ENCODE measurements at places on chromosomes 7 and 10. TPM values are rescaled to one million over a fixed set of nuclear protein-coding genes. Genes with fewer than 3 reads are reported as not detected.

PTPRN2 gene
- total RNA-seq, result 7.8 TPM

GRCh38 chr10:123642697-123643096, 23.5 kb upstream of the GPR26 start:
- peak; percentile 34 for DNase-seq

DNA sequence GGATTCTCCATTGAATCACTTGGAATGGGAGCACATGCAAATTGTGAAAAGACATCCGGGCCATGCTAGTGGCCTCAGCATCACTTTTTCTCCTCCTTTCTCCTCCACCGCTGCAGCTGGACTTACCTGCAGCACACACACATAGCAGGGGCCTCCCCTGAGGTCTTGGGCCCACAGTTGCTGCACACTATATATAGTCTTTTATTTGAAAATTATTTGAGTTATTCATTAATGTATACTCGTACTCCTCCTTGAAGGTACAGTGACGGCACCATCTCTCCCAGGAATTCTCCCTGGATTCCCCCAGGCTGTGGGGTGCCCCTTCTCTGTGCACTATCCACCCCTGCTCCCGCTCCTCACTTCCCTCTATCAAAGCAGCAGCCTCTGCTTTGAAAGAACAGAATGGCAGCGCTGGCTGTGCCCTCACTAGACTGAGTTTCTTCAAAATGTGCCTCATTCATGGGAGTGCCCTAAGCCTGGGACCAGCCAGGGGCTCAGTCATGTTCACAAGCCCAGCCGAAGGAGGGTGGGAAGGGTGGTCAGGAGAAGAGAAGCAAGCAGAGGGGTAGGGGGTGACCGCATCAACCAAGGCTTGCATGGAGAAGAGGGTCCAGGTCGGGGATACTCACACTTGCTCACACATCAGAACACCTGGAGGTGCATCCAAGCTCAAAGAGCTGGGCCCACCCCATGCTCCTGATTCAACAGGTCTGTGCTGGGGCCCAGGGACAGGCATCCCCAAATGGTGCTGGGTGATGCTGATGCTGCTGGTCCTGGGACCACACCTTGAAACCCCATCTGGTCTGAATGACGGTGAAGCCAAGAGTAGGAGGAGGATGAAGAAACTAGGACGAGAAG, 156.2 kb upstream of the ZMIZ1 start:
- no peak for DNase-seq

DNA sequence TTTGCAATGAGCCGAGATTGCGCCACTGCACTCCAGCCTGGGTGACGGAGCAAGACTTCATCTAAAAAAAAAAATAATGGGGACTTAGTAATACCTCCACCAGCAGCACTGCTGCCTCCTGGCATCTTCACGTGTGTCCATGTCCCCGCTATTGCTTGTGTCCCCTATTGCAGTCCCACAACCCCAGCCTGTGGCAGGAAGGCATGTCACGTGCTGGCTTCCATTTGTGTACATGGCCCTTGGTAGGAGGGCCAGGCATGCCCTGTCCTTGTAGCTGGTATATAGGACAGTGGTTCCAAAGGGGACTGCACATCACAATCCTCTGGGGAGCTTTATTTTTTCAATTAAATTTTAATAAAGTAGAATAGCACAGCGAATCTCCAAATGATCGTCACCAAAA, 5.7 kb downstream of the ZNF783 start:
- no peak for DNase-seq

- DNase-seq, result no peak
Observed at GRCh38 chr10:108003576-108003975, 839.1 kb upstream of the SORCS1 start.

GRCh38 chr7:105249216-105249615, 139.5 kb downstream of the SRPK2 start:
- no peak for DNase-seq

DNA sequence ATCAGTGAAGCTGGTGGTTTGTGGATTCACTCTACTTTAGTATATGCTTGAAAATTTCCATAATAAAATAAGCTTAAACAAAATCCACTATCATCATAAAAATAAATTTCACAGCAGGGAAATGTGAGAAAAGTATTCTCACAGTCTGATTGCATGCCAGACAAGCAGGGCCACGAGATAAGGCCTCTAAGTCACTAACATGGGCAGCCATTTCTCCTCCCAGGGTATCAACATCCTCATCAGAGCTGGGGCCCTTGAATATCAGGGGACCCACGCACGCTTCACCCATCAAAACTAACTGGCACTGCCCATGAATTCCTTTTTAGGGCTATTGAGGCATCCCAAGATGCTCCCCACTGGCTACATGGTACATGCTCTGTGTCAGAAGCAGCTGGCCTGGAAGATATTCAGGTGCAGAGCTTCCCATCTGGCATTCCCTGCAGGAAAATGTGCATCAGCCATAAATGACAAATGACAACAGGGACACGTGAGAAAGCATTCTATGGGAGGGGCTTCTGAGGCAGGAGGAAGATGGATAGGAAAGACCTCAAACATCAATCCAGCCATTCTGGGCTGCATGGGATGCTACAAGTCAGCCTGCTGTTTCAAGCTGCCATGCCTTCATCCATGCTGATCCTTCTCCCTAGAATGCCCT, 17.4 kb downstream of the CCDC6 start:
- no peak for DNase-seq

- no peak for DNase-seq
Observed at GRCh38 chr7:44398511-44398911, 73.1 kb upstream of the CAMK2B start.

DNA sequence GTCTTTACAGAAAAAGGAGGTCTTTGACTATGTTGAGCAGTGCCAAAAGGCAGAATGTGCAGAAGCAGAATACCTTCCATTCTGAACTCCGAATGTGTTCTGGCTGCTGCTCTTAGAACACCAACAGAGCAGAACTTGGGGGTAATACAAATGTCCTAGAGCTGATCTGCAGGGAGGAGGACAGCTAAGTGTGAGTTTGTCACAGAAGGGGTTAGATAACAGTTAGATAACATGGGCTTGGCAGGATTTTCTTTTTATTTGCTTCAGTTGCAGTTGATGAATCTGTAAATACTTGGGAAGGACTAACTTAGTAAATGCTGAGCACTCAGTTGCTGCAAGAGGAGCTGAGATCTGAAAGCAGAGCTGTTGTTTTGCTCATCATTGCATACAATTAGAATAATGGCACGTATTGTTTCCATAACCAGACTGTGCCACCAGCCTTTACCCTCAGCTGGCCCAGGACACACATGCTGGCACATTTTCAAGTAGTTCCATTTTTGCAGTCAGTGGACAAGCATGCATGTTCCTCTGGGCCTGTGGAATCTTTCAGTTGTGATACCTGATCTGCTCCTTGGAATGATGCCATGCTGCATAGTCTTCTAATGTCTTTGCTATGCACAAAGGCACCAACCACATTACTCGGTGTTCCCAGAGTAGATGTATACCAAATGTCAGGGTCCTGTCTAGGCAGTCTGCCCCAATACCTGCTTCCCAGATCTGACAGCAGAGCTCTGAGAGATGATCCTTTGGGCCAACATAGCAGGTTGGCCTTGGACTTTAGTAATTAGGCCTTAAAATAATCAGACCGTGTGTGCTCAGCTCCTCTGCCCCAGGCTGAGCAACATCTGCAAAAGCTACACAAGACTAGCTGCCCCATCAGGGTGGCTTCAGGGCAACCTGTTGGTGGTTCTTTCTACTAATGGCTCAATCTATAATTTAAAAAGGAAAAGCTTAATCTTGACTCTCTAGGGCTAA, 55.7 kb downstream of the GSDME start:
- DNase-seq, result no peak

- no peak for DNase-seq
Observed at GRCh38 chr10:74365109-74365508, 214.1 kb downstream of the ADK start.

DNA sequence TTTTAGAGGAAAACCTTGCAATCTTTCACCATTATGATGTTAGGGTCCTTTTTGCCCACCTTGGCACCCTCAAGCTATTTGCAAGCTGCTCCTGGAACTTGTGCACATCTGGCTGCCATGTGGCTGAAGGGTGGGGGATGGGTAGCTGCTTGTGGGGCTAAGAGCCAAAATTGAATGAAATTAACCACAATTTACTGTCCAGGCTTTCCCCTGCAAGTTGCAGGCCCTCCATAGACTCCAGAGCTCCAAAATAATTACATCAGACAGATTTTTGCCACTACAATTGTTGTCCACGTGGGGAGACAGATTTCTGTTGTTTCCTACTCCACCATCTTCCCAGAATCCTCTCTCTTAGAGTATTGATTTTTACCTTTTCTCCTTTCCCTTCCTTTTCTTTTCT, 19.1 kb downstream of the PI4K2A start:
- DNase-seq, result no peak

GRCh38 chr10:3975016-3975415, 190.0 kb upstream of the KLF6 start:
- no peak for DNase-seq

DNA sequence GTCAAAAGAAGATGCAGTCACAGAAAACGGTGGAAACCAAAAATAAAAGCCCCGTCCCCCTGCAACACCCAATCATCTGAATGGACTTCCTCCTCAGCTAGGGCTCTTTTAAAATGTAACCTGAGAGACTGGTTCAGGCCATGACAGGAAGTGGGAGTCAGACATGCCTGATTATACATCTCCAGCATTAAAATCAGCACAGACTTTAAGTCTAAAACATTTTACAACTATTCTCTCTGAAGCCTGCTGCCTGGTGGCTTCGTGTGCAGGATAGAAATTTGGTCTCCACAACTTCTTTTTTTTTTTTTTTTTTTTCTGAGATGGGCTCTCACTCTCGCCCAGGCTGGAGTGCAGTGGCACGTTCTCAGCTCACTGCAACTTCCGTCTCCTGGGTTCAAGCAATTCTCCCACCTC, 30.3 kb downstream of the HACD1 start:
- DNase-seq, result no peak

GRCh38 chr7:76430211-76430610, 5.5 kb downstream of the ZP3 start:
- DNase-seq, result peak; percentile 17
